Skin of body (tissue), 3 donors: ENCODE measurements at places on chromosomes 5 and 9.

GRCh38 chr9:21452681-21453080 is 12.4 kb downstream of the IFNA1 start:
- DNase-seq: no peak

DNA sequence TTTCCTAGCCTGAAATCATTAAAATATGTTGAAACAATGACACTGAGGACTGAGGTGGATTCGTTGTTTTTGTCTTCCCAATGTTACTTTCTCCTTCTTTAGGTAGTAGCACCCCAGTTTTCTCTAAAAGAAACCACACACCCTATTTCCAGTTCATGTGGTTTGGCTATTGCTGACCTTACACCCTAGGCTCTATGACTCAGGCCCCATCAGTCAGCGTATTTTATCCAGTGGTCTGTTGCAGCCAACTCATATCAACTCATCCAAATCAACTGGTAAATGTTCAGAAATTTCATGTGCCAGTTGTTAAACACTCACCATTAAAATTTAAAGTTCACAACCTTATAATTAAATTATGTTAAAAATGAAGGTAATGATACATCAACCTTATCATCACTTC is 44.6 kb upstream of the NFIB start:
- DNase-seq: no peak

DNA sequence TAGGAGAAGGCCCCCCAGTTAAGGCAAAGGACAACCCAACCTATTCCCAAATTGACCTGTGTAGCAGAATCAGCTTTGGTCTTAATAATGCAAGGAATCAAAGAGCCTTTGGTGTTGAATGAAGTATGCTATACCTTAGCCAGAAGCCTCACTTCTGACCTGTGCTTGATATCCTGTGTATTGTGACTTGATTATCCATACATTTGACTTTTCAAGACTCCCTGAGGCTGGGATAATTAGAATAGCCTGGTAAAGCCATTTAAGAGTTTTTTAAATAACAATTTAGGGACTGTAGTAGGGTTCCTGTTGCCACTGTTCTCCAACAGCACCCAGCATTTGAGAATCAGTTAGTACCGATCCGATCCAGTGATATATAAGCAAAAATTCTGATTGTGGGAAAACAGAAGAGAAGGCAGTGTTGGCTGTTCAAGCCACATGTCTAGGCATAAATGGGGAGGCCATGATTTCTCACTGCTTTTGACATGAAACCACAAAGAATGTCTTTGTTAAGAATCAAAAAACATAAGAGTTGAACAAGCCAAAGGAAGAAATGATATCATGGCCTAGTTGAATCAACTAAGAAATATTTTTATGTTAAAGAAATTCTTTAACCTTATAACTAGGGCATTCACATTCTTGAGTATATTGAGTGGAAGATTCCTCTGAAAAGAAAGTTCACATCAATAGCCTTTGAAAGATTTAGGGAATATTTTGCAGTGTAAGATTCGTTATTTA is 98.9 kb downstream of the F2RL2 start:
- no peak for DNase-seq

- DNase-seq: no peak
Measured at GRCh38 chr5:14510156-14510734, 71.3 kb upstream of the OTULINL start.

DNA sequence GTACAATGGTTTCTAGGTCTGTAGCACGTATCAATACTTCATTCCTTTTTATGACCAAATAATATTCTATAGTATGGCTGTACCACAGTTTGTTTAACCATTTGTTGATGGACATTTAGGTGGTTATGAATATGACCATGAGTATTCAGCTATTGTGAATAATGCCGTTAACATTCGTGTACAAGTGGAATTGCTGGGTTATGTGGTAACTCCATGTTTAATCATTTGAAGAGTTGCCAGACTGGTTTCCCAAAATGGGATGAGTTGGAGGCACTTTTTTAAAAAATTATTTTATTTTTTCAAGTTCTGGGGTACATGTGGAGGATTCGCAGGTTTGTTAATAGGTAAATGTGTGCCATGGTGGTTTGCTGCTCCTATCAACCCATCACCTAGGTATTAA is 4.6 kb downstream of the SNX2 start:
- DNase-seq: no peak

DNA sequence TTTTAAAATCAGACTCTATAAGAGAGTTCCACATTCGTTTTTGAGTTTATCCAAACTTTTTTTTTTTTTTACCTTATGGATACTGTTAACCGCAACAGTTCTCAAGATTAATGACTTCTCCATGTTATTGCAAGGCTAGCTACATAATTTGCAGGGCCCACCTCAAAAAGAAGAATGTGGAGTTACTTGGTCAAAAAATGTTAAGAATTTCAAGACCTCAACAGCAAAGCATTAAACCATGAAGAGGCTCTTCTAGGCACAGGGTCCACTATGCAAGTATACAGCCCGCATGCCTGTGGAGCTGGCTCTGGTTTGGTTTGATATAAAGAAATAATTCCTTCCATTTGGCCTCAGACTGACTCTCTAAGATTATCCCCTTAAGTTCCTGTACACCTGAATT is 133.3 kb upstream of the TLX3 start:
- DNase-seq: no peak

- DNase-seq: no peak
Measured at GRCh38 chr5:35482167-35482755, 135.4 kb upstream of the SPEF2 start.

DNA sequence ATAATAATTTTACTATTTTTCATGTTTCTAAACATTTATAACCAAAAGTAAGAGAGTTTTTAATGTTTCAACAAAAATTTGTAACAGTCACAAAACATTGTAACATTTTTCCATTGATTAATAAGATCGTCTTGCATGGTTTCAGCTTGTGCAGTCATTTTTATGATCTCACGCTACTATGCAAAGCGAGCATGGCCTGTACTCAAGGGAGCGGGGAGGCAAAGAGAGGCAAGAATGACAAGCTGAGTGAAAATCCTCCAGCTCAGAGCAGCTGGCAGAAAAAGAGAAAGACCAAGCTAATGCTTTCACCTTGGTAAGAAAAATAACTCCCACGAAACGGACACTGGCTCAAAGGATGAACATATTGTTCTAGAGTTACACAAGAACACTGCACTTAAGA is 90.0 kb upstream of the SV2C start:
- DNase-seq: no peak

DNA sequence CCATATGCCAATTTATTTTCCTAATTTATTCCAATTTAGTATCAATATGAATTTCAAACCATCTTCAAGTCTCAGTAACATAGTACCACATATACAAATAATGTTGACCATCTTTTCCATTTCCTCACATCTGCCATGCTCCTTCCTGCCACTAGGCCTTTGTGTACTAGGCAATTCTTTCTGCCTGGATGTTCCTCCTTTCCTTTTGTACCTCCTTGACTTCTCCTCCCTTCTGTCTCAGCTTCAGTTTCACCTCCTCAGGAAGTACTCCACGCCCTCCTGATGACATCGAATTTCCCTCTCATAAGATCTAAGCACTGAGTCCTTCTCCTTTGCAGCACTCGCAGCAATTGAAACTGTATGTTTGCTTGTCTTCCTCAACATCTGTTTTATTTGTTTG is 53.9 kb downstream of the MEF2C start:
- no peak for DNase-seq

GRCh38 chr5:88883836-88884607 is 1.0 kb upstream of the MEF2C start:
- peak; percentile 74 for DNase-seq

- DNase-seq: no peak
Measured at GRCh38 chr5:68557162-68557936, 341.8 kb downstream of the PIK3R1 start.

- no peak for DNase-seq
Measured at GRCh38 chr9:1100201-1100600, 50.0 kb downstream of the DMRT2 start.

GRCh38 chr5:108064302-108064701 is 317.6 kb downstream of the FBXL17 start:
- DNase-seq: no peak

GRCh38 chr9:20980832-20981455 is 50.5 kb downstream of the HACD4 start:
- no peak for DNase-seq

DNA sequence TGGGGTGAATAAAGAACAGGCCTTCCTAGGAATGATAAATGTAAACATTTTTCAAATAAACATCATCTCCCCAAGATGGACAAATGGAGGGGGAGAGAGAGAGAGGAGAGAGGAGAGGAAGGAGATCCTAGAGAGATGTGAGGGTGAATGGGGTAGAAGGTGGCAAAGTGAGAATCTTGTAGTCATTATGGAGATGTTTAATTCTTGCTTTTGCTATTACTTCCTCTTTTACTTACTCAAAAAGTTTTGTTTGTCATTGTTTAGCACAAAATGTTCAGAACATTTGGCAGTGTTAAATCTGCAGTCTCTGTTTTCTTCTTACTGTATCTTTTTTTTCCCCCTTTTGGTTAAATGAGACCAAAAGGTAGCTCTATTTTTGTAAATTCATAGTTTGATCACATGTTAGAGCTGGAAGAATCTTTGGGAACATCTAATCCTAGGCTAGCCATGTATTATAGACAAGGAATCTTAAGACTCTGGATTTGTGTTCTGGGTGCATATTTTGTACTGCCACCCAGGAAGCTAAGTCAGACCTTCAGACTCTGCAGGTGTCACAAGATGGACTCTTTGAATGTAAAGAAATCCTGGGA is 266.1 kb downstream of the NTRK2 start:
- DNase-seq: no peak

DNA sequence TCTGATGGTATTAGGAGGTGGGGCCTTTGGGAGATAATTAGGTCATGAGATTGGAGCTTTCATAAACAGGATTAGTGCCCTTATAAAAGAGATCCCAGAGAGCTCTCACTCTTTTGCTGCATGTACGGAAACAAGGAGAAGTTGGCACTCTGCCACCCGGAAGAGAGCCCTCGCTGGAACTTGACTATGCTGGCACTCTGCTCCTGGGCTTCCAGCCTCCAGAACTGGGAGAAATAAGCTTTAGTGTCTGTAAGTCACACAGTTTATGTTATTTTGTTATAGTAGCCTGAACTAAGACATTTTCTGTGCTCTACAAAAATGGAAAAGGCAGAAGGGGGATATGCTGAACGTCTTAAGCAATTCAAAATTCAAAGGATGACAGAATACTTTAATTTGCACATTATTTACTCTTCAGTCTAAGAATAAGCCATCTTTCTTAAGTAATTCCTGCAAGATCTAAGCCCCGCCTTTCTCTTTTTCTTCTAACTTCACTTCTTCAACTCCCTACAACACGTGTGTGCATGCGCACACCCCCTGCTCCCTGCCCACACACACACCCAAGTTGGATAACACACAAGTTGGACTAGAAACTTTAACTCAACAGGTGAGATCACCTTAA is 17.3 kb downstream of the NFIB start:
- no peak for DNase-seq

DNA sequence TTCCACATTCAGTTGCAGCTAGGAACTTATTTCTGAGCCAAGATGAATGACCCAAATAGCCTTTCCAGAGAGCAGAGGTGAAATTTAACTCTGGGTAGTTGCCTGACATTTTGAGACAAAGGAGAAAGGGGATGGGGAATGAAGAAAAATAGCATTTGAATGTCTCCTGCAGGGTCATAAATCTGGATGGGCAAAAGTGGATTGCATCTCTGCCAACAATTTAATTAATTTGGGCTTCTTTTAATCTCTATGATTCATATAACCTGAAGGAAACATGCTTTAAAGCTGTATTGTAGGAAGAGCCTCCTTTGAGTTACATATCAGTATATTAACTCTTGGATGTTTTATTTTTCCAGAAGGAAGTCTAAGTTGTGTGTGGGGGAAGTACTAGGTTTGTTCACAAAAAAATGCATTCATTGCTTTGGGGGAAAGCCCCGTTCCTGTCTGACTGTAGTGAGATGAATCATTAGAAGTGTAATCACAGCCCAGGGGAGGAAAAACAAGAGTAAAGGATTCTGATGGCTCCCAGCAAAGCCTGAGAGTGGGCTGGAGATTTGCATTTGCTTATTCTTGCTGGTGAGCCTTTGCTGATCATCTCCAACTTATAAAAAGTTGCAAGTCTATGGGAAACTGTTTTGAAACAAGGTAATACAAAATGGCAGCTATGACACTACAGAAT is 133.0 kb upstream of the IQGAP2 start:
- no peak for DNase-seq

- no peak for DNase-seq
Measured at GRCh38 chr5:143251190-143251589, 152.3 kb downstream of the NR3C1 start.

GRCh38 chr5:135033901-135034235 is at the start of gene PITX1:
Gene PITX1, minus strand, starts transcription at chr5:135034228. Its CDS starts 347 bp downstream, at chr5:135033881.
- DNase-seq: no peak

GRCh38 chr9:134271338-134272301 is 54.6 kb upstream of the RXRA start:
- DNase-seq: no peak

DNA sequence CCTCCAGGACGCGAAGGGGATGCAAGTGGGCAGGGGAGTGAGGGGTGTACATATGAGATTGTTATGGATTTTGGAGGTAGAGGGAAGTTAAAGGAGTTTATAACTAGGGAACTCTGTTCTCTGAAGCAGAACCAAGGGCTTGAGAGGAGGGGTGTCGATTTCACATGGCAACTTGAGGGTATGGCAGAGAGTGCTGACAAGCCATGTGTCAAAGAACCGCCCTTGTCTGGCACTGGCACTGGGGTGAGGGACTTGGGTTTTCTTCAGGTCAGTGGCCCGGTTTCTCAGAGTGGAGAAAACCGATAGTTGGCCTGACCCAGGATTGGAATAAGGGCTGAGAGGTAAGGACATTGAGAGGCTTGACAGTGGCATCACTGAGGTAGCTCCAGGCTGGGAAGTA is 47.7 kb upstream of the TESK1 start:
- DNase-seq: no peak

GRCh38 chr5:15799014-15799413 is 299.0 kb downstream of the FBXL7 start:
- DNase-seq: no peak

DNA sequence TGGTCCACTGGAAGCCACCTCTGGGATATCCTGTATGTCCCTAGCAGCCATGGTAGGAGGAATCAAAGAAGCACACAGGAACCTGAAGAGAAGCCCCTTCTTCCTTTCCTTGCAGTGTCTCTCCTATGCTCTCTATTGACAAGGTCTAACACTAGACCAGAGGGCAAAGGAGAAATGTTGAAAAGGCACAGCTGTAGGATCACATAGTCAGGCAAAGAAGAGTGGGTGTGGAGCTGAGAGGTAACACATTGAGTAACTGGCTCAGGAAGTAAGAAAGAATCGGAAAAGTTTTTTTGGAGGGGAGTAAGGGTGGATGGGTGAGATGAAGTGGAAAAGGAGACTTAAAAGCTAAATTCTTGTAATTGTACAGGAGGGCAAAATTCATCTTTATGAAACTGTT is 100.1 kb downstream of the FOCAD start:
- DNase-seq: no peak

- peak; percentile 22 for DNase-seq
Measured at GRCh38 chr5:159331093-159331973, 1.0 kb upstream of the IL12B start.

GRCh38 chr5:95087816-95088317 is 197.0 kb downstream of the MCTP1 start:
- DNase-seq: peak; percentile 70

- DNase-seq: no peak
Measured at GRCh38 chr5:94522117-94522516, 96.3 kb downstream of the KIAA0825 start.
